ENCODE measurements at places on chromosomes 3 and 15.

DNA sequence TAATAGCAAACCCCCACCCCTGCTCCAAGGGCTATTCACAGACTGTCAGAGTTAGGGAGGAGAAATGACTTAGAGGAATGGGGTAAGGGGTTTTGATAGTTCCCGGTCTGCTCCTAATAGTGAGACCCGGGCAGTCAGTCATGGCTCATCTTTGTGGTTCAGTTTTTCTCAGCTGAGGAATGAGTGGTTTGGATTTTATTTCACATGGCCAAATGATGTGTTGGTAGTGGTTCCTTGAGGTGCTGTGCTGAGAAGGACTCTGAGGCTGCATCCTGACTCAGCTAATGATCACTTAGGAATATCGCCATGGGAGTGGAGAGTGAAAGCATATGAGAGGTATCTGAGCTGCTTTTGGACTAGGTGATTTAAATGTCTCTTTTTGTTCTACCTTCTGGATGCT, 80.2 kb downstream of the LPP start:
- no peak for DNase-seq

DNA sequence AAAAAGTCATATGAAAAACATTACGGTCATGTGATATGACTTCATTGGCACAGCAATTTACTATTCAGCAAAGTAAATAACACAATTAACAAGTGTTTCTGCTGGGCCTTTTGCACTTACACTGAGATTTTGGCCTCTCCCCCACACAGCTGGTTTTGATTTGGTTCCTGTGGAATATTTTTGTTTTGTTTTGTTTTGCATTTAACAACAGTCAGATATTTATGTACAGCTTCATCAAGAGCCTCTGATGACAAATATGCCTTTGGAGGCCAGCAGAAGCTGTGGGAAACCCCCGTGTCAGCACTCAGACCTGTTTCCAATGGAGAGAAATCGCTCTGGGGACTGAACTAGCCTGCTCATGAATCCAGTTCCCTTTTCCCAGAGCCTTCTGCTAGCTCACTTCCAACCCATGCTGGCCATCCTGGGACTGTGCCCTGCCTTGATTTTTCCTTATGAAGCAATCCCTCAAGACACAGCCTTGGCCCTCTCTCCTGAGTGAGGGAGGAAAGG, 161.9 kb downstream of the ATG7 start:
- peak; percentile 78 for DNase-seq

- no peak for DNase-seq
Observed at GRCh38 chr3:87975716-87976115, 83.1 kb downstream of the CGGBP1 start.

GRCh38 chr3:156674911-156675829, 780 bp downstream of the TIPARP start:
- DNase-seq: peak; percentile 83

DNA sequence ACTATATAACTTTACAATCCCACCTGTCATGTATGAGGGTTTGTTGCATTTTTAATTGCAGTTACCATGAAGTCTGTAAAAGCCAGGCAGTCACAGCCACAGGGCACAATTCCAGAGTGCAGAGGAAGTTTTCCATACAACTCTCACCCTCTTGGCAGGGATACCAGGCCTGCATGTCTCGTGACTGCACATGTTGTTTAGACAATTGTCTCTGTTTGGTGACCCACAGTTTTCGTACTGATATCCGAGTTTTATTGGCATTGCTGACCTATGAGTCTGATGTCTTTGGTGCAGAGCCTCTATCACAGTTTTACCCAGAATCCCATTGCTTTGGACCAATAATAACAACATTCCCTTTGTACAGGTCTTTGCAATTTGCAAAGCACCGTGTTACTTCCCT, 24.9 kb upstream of the MYZAP start:
- DNase-seq: no peak

GRCh38 chr3:12940854-12941253, 99.5 kb upstream of the RPL32 start:
- no peak for DNase-seq

DNA sequence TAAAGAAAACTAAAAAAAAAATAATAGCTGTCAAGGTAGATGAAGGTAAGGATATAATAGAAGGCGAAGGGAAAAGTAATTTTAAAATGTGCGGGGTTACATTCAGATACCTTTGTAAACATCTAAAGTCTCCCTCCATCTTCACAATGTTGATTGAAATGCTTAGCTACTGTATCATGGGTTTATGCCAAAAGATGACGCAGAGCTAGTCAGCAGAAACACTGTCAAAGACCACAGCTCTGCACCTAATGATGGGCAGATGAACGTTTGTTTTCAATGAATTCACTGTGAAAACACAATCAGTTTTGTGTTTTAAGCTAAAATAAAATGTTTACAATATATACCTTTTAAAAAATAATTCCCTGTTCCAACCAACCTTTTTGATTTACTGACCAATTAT, 61.2 kb downstream of the RFTN1 start:
- DNase-seq: no peak

GRCh38 chr15:41970456-41970855, 1.9 kb downstream of the EHD4 start:
- DNase-seq: no peak

DNA sequence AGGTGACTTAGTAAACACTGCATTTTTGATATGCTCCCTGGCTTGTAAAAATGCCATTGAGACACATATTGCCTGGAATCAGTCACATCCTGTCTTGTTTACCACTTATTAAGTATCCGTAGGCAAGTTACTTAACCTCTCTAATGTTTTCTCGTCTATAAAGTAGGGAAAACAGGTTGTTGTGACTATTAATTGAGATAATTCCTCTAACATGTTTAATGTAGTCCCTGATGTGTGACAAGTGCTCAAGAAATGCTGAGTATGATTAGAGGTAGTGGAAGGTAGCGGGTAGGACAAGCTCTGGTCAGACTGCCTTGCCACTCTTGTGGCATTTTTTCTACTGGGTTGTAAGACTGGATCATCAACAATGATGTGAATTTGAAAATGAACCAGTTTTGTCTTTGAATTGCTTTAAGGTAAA, 54.1 kb downstream of the NFKBIZ start:
- no peak for DNase-seq

- no peak for DNase-seq
Observed at GRCh38 chr3:161559177-161559998, 62.8 kb downstream of the OTOL1 start.

GRCh38 chr3:139236336-139236735, 107.5 kb upstream of the MRPS22 start:
- DNase-seq: no peak

GRCh38 chr3:155651489-155652218, 93.2 kb downstream of the PLCH1 start:
- no peak for DNase-seq

DNA sequence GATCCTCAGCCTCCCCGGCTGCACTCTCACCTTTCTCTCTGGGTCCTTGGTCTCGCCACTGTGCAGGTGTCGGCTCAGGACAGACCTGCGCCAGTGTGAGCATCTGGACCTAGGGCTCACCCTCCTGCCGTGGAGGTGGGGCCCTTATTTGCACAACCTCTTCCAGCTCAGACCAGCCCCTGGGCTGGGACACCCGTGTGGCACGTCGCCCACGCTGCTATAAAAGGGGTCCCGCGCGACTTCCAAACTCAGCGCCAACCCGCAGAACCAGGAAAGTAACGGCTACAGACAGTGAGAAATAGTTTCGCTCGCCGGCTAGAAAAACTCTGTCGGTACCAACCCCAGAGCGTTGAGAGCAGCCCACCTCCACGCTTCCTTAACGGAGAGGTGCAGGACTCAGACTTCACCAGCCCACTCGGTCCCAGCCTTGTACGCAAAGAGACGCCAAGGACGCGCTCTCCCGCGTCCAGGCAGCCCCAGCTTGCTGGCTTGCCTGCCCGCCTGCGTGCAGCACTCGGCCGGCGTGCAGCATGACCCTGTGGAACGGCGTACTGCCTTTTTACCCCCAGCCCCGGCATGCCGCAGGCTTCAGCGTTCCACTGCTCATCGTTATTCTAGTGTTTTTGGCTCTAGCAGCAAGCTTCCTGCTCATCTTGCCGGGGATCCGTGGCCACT, at the start of the genes DUOX2 and DUOXA2:
TSS of gene DUOX2 (minus strand) at position 97 of the 675 bp plus-strand sequence. CDS start 761 bp downstream, outside the sequence.
TSS of gene DUOXA2 (plus strand) at position 251 of the 675 bp plus-strand sequence. CDS start at position 531, 280 bp downstream.
- DNase-seq: no peak

GRCh38 chr3:60225848-60226247, 1025.4 kb downstream of the FHIT start:
- DNase-seq: no peak

GRCh38 chr3:191944835-191945234, 483.9 kb downstream of the PYDC2 start:
- DNase-seq: no peak

DNA sequence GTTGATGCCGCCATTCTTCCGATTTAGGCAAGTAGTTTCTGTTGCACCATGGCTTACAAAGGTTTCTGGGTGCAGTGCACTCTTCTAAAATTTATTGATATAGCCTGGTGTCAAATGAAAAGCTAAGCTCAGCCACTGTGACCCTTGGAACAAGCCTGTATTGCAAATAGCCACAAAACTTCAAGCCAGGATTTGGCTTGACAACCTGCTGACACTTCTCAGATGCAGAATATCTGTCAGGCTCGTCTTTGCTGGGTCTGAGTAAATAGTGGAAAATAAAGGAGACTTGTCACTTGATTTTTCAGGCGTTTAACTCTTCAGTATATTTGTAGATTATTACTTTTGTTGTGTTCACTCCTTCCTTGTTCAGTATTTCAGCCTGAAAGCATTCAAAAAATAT, 871.8 kb downstream of the OTOL1 start:
- no peak for DNase-seq

DNA sequence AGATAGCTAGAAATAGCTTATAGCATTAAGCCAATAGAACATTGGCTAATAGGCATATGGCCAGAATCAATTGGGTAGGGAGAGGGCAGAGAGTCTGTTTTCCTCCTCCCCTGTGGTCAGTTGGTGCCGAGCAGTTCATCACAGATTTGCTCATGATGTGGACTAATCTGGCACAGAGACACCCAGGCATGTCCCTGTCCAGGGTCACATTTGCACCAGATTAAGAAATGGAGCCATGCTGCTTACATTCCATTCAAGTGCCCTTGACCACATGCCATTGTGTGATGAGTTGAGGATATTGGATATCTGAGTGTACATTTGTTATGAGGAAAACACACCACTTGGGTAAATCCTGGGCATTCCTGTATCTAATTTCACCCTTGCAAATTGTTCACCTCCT, 53.4 kb downstream of the USP13 start:
- DNase-seq: no peak

DNA sequence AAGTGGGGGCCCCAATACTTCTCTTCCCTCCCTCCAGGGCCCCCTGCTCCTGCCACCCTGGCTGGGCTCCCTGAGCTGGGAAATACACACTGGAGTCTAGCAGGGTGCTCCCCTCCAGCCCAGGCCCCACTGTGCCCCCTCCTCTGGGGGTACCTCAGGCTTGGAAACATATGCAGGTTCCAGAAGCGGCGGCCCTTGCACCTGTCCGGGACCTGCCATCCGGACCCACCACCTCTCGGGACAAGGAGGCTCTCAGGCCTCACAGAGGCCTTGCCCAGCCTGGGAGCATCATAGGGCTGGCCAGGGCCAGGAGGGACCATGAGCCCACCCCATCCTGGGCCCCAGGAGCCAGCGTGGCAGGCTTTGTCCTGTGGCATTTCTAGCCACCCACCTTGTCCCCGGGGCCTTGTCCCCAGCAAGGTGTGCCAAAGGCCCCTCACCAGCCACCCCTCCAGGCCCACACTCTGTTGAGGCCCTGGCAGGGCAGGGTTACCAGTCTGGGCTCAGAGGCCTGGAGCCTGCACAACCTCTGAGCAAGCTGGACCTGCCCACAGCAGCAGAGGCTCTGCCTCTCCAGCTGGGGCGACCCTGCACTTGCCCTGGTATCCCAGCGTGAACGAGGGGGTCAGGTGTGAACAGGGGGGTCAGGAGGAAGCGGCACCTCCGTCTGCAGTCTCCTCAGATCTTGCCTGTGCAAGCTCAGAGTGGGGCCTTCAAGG, 45.8 kb downstream of the DNAJB8 start:
- DNase-seq: no peak

- DNase-seq: no peak
Observed at GRCh38 chr3:134294302-134295280, 43.9 kb upstream of the RYK start.

DNA sequence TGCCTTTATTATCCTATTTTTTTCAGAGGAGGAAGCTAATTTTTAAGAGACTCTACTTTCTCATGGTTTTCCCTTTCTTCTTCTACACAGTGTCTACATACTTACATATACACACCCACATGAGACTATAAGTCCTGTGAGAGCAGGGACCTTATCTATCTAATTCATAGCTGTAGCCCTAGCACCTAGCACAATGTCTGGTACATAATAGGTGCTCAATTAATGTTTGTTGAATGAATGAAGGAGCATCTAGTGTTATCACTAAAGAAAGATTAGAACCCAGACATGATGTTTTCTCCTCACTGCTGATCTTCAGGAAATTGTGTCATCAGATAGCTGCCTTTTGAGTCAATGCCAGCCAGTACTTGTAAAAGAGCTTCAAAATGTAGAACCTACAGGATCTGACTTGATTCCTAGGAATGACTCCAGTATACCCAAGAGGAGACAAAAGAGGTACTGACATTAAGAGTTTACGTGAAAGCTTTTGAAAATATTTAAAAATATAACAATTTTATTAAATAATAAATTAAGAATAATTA, 2.5 kb downstream of the SCG5 start:
- DNase-seq: no peak

DNA sequence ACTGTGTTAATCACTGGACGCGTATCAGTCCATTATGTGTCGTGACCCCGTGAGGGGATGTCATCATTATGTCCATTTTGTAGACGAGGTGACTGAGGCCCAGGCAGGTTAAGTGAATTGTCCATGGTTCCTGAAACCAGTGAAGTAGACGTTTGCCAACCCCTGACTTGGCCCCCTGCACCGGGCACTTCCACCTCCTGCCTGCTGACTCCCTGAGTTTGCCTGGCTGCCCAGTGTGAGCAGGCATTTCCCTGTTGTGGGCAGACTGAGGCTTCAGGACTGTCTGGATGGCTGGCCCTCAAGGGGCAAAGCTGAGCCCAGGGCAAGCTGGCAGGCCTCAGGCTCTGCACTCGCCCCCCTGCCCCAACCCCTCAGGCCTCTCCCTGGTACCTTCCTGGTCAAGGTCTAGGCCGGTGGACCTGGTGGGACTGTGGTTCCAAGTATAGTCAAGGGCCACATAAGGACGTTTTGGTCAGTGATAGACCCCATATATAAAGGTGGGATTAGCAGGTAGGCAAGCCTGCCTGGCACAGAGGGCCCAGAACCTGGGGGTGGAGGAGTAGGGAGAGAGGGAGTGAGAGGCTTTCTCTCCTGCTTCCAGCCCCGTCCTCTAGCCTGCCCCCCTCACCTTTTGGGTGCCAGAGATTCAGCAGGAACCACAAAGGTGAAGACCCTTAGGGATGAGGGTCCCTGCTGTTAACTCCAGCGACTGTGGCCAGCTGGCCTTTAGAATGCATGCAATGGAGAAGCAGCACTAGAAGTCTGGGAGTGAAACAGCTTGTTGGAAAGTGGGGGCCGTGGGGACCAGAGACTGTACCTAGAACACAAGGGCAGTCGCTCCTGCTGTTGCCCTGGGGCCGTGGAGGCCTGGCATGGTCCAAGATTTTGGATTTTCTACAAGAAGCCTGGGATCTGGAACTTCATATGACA, 34.6 kb downstream of the FBLN2 start:
- no peak for DNase-seq

DNA sequence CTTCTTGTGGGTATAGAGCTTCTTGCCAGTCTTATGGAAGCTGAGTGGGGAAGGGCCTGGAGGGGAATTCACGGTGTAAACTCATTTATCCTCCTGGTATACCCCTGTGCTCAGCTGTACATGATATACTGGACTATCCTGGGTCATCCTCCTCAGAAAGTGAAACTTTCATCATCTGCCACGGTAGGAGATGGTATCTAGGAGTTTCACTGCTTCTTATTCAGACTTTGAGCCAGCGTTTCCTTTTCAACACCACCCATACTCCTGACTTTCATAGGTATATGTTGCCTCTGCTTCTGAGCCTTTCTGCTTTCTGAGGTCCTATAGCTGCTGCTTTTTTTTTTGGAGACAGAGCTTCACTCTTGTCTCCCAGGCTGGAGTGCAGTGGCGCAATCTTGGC, 15.6 kb downstream of the SENP5 start:
- no peak for DNase-seq
